Airway epithelial cell (primary cell): ENCODE measurements at places on chromosomes 4 and X. TPM values are rescaled to one million over a fixed set of nuclear protein-coding genes. Genes with fewer than 3 reads are reported as not detected.

SCFD2 gene
- total RNA-seq, result 11.6 and 12.8 TPM in 2 replicates

GPR119 gene
- total RNA-seq, result not detected in 2 replicates

SPOCK3 gene
- total RNA-seq, result 0.56 and 3.5 TPM in 2 replicates

WNK3 gene
- total RNA-seq, result 0.37 and 0.92 TPM in 2 replicates

DNAAF6 gene
- not detected in 2 replicates for total RNA-seq

STS gene
- total RNA-seq, result 0.84 and 1.5 TPM in 2 replicates
